ENCODE measurements at places on chromosomes 5 and 9. TPM values are rescaled to one million over a fixed set of nuclear protein-coding genes. Genes with fewer than 3 reads are reported as not detected.

MATR3 gene
- 477 TPM for total RNA-seq

DMRT2 gene
- 0.45 TPM for total RNA-seq

SLC4A9 gene
- total RNA-seq = 0.45 TPM

COL15A1 gene
- total RNA-seq = 23.2 TPM

ADGRV1 gene
- 249 TPM for total RNA-seq

FGF1 gene
- 6.8 TPM for total RNA-seq

PLK2 gene
- total RNA-seq = 123 TPM

C5orf34 gene
- 12.3 TPM for total RNA-seq

RASGEF1C gene
- 10.9 TPM for total RNA-seq

CDX1 gene
- not detected for total RNA-seq

RXFP3 gene
- 0.36 TPM for total RNA-seq

GZMA gene
- not detected for total RNA-seq

LECT2 gene
- not detected for total RNA-seq

ARID3C gene
- 0.45 TPM for total RNA-seq

SELENOP gene
- 82.0 TPM for total RNA-seq

SPINK7 gene
- not detected for total RNA-seq

MARCHF3 gene
- 20.2 TPM for total RNA-seq

BARX1 gene
- not detected for total RNA-seq

CDC25C gene
- total RNA-seq = 5.1 TPM

NEURL1B gene
- total RNA-seq = 13.2 TPM

CNTNAP3 gene
- total RNA-seq = 18.4 TPM

NIM1K gene
- total RNA-seq = 6.3 TPM

LHX3 gene
- not detected for total RNA-seq

SPOCK1 gene
- total RNA-seq = 40.5 TPM

BOD1 gene
- 46.4 TPM for total RNA-seq

GAPT gene
- not detected for total RNA-seq

GCNT4 gene
- total RNA-seq = 1.5 TPM

VCAN gene
- 504 TPM for total RNA-seq

SLC36A3 gene
- not detected for total RNA-seq

TLR4 gene
- 8.4 TPM for total RNA-seq

FLT4 gene
- total RNA-seq = 8.1 TPM

NTNG2 gene
- 25.0 TPM for total RNA-seq

UBE2D2 gene
- total RNA-seq = 81.3 TPM

PCDH12 gene
- total RNA-seq = 4.2 TPM

MCC gene
- 61.1 TPM for total RNA-seq

Measured in cerebellum (tissue), 4 donors.